ENCODE measurements at places on chromosomes 4 and X.
A peak's percentile ranks its signal among the peaks of the same experiment; 100 is the strongest.

GRCh38 chr4:80189581-80189955 is 7.7 kb upstream of the PRDM8 start:
- DNase-seq: no peak

GRCh38 chrX:4800756-4801155 is 1087.3 kb upstream of the PRKX start:
- DNase-seq: no peak

DNA sequence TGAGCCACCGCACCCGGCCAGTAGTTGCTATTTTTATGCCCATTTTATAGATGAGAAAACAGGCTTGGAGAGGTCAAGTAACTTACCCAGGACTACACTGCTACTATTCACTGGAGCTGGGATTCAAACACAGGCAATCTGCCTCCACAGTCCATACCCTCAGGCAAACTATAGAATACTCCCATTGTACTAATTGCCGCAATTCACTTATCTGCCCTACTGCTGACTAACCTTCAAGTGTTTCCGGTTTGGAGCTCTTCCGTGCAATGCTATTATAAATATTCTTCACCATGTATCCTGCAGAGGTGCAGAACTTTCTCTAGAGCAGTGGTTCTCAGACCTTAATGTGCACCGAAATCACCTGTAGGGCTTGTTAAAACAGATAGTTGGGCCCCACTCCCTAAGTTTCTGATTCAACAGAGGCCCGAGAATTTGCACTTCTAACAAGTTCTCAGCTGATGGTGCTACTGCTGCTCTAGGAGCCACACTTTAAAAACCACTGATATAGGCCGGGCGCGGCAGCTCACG is 1.9 kb upstream of the G3BP2 start:
- no peak for DNase-seq

DNA sequence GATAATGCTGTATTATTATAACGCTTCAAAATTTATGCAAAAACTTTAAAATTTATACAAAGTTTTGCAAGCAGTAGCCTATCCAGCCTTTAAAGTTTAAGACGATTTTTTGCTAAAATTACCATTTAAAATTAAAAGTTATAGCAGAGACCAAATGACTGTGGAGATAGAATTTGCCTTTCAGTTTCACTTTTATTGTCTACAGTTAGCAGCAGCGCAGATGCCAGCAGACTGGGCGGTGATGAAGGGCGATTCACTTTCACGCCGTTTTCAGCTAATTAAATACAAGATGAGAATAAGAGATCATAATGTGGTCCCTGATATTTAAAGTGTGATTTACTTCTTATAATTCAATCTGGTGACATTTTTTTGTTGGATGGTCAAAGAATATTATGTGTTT is 1381.5 kb upstream of the ADGRL3 start:
- no peak for DNase-seq

DNA sequence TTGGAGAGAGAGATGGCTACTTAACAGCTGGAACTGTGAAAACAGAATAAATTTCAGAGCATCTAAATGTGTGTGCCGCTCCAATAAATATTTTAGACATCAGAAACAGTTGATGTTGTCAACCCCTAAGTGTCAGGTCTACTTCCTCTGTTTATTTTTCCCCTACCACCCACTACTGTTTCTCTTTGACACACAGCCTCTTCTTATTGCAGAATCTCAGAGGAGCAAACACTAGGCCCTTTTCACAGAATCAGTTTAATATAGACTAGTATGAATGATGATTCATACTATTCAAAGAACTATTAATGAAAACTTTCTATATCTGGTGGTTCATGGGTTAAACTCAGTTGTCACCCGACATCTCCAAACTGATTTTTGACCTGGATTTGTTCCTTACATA is 33.9 kb downstream of the NAA11 start:
- no peak for DNase-seq

- DNase-seq: no peak
Measured at GRCh38 chrX:68061206-68061535, 372.1 kb downstream of the OPHN1 start.

DNA sequence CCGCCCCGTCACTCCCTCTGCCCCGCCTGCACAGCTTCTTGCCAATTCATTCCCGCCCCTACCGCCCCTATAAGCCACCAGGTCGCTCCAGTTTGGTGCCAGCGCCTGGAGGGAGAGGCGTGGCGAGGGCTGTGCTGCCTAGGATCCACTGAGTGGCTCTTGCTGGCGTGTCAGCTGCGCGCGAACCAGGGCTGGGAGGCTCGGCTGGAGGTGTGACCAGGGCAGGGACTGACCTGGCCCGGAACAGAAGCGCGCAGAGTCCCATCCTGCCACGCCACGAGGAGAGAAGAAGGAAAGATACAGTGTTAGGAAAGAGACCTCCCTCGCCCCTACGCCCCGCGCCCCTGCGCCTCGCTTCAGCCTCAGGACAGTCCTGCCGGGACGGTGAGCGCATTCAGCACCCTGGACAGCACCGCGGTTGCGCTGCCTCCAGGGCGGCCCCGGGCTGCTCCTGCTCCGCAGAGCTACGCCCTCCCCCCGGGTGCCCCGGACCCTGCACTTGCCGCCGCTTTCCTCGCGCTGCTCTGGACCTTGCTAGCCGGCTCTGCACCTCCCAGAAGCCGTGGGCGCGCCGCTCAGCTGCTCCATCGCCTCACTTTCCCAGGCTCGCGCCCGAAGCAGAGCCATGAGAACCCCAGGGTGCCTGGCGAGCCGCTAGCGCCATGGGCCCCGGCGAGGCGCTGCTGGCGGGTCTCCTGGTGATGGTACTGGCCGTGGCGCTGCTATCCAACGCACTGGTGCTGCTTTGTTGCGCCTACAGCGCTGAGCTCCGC is at the start of gene GPR78:
Gene GPR78, plus strand, starts transcription at position 72 of the 773 bp plus-strand sequence. Its CDS starts 591 bp downstream, at position 663.
- no peak for DNase-seq

- DNase-seq: no peak
Measured at GRCh38 chrX:15500497-15500966, at the start of gene BMX. BMX (plus strand) TSS chrX:15500807; CDS start chrX:15508354, 7,547 bp downstream.

DNA sequence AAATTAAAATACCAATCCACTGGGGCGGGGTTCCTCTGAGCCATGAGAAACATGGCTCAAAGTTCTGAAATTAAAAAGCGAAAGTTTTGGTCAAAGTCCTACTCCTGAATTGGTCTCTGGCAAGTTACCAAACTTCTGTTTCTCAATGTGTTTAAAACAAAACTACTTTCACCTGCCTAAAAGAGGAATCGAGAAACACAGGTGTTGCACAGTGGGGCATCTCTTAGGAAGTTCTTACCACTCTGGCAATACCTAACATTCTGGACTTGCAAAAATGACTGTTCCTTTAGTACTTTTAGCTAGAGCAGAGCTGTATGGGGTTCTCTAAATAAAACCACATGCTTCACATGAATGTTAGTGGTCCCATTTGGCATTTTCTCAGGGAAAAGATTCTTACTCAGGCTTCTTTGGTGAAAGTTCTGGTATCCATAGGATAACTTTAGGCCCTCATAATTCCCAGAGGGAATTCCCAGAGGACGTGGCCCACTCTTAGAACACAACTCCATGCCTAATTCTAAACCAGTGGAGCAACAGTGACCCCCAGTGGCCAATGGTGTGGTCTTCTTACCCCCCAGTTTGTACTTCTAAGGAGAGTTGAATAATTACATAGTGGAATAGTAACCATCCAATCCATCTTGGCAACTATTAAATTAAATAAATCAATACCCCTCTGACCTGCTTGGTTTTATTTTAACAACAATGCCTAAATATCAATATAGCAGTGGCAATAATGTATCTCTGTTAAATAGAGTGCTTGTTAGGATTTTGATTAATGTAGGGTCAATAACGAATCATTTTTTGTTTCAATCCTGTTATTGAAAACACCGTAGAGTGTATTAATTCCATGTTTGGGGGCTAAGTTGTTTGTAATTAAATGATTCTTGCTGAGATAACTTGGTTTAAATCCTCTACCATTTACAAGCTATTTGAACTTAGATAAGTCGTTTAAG is 21.9 kb downstream of the BMP3 start:
- peak; percentile 15 for DNase-seq

GRCh38 chrX:129739578-129739977 is 799 bp downstream of the XPNPEP2 start:
- DNase-seq: no peak

GRCh38 chrX:136867096-136867491 is 13.4 kb downstream of the RBMX start:
- DNase-seq: no peak

GRCh38 chrX:38275615-38276014 is 51.7 kb downstream of the RPGR start:
- no peak for DNase-seq
